ENCODE measurements at places on chromosomes 13 and 19.
A peak's percentile ranks its signal among the peaks of the same experiment; 100 is the strongest.

DNA sequence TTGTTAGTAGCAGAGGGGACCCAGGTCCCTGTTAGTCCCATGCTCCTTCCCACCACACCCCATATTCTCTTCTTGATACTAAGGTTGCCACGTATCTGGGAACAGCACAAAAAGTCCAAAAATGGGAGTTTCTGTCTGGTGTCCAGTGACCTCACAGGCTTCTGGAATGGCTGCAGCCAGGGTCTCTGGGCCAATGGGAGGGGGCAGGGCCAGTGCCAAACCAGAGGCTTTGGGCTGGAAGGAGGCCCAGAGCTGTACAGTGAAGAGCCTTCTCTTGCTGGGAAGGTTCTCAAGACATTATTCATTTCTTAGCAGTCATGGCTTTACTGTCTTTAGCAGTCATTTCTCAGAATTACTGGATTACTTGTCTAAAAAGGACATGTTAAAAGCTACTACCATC, 119.2 kb downstream of the FRY start:
- peak; percentile 81 for DNase-seq

DNA sequence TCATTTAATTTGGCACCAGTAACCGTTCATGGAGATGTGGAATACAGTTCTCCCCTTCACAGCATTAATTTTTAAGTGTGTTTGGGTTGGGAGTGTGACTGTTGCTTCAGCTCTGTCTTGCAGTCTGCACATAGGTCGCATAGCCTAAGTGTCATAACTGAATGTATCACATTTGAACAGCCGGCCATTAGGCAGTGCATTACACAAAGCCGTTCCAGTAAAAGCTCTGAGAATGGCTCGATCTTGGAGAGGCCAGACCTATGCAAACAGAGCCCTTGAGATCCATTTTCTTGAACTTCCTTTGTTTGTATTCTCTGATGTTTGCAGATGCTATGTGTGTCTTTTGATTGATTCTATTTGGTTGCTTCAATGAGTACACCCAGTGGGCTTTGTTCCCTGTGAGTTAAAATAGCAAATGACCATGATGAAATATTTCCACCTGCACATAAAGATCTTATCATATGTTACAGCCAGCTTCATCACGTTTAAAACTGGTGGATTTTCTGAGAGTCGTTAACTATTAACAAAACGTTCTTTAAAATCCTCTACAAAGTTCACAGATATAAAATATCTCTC, 1104.9 kb upstream of the SLC10A2 start:
- DNase-seq, result no peak

- DNase-seq, result peak; percentile 56
Measured at GRCh38 chr19:48123907-48124651, 13.5 kb upstream of the PLA2G4C start.

DNA sequence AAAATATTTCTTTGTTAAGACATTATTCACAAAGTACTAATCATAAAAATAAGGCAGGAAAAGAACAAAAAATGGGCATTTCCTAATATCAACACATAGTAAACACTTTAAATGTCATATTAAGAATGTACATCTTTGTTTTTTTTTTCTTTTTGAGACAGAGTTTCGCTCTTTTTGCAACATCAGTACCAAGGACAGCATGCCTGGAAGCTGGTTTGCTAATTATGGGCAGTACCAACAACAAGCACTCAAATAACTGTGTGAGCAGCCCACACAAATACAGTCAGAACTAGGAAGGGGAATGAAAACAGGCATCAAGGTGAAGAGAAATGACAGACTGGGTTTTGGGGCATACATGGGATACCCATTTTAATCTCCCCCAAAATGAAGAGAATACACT, 788.0 kb upstream of the SLITRK1 start:
- no peak for DNase-seq

GRCh38 chr19:38210458-38210987, 13.5 kb downstream of the DPF1 start:
- peak; percentile 55 for DNase-seq

DNA sequence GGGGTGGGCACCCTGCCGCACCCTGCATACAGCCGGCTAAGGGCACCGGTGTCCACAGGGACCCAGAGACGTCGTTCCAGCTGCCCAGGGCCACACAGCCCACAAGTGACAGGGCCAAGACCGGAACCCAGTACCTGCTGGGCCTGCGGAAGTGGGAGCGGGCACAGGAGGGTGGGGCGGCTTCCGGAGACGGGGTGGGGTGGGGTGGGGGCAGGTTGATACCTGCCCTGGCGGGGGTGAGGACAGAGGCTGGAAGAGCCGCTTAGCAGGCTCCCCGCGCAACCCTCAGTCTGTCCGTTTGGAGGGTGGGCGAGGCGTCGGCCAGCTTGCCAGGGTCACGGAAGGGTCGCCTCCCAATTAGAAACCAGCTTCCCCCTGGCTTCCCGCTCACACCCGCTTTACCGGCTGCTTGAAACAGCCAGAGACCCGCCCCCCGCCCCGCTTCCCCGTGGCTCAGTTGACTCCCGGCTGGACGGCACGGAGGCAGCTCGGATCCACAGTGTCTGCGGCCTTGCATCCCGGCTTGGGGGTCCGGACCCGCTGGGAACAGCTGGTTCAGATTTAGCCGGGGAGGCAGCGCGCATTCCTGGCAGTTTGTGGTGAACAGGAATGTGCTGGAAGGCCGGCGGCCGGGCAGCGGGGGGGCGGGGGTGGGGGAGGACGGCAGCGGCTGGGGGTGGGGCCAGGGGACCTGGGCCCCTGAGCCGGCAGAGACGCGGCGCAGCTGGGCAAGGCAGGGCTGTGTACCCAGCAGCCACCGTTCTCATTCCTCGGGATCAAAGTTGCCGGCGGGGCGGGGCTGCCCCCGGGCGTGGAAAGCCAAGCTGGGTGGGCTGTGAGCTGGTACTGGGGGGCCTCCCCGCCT, 1.9 kb downstream of the CNN2 start:
- peak; percentile 99 for DNase-seq

DNA sequence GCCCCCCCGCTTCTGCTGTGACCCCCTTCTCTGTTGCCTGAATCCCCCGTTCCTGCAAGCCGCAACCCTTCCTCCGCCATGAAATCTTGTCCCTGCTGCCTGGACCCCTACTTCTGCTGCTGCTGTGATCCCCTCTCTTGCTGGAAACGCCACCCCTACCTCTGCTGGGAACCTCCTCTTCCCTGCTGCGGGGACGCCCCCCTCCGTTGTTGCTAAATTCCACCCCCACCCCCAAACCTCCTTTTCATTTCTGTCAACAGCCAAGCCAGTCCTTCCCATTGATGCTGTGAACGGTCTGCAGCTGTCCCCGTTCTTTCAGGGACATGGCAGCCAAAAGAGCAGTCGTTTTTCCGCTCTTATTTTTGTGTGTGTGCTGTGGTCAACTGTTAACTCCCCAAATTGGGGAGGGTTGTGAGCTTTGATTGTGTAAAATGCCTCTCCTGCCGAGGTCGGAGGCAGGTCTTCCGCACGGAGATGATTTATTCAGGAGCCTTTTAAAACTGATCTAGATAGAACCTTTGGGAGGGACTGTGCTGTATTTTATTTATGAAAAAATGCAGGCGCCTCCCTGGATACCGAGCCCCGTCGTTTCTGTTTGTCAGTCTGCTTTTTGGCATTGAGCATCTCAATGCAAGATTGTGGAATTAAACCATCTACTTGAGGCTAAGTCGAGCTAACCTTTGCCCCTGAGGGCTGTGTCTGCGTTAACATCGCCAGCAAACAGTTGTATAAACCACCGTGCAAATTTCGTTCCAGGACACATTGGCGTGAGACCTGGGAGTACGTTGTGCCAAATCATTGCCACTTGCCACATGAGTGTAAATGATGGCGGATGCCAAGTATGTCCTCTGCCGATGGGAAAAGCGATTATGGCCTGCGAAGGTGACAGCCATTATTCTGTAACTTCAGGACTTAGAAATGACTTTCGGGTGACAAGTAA, 27.9 kb upstream of the NDUFS7 start:
- no peak for DNase-seq

- peak; percentile 51 for DNase-seq
Measured at GRCh38 chr19:30036154-30037129, 94.4 kb downstream of the URI1 start.

- DNase-seq, result peak; percentile 55
Measured at GRCh38 chr19:18480006-18480691, 41.7 kb downstream of the ELL start.

DNA sequence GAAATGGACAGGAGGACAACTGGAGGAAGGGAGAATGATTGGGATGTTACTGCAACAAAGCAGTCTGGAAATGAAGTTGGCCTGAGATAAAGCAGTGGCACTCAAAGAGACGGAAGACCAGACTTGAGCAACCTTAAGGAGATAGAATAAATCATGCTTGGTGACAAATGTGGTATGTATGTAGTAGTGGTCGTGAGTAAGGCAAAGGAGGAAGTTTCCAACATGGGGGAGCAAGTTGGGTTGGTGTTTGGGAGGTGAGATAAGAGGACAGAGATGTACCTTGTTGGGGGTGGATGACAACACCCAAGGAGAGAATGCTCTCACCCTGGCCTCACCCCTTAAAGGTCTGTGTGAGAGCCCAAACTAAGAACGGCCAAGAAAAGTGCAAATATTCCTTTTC, 420.5 kb downstream of the DIAPH3 start:
- DNase-seq, result peak; percentile 41

DNA sequence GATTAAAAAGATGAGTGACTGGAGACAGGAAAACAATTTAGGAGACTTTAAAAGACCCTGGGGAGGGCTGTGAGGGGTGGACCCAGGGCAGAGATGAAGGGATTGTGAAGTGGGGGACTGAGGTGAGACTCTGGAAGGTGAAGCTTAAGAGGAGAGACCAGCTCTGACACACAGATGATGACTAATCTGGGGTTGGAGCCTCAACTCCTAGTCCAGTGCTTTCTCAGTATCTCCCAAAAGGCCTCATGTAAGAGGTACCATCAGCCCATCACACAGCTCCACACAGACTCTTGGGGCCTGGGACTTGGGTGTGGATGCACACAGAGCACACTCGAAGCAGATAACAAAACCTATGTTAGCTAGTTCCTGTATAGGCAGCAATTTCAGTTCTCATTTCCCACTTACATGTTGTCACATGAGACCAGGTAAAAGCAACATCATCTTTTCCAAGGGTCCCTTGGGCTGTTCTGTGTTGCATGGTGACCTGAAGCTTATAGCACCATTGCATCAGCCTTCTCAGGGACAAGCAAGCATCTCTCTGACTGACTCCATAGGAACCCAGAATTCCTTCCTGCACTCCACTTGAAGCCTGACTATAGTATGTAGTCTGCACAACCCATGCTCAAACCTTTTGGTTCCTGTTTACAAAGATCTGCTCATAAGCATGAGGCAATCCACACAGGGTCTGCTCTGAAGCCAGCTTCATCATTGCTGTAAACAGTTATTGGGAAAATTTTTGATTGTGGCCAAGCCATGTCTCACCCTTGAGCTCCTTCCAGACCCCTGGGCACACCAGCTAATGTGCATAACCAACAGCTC, 88.6 kb upstream of the MYCBP2 start:
- DNase-seq, result no peak

All from fibroblast of upper back skin (primary cell).